ENCODE measurements at places on chromosomes 16 and 17.

DNA sequence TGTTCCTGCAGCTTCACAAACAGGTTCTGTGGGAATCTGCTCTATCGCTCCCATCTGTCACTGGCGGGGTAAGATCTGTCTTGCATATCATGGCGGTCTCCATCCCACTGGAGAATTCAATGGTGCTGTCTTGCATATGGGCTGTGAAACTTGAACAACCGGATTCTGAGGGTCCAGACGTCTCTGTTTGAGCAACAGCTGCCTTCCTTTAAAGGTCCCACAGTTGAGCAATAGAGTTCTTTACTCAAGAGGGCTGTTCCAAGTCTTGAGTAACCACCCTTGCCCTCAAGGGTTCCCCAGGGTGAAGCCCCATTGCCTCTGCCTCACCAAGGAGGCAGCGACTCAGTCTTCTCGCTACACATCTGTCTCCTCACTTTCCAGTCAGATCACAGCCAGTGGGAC lies 50.8 kb downstream of the ZFHX3 start:
- no peak for DNase-seq

DNA sequence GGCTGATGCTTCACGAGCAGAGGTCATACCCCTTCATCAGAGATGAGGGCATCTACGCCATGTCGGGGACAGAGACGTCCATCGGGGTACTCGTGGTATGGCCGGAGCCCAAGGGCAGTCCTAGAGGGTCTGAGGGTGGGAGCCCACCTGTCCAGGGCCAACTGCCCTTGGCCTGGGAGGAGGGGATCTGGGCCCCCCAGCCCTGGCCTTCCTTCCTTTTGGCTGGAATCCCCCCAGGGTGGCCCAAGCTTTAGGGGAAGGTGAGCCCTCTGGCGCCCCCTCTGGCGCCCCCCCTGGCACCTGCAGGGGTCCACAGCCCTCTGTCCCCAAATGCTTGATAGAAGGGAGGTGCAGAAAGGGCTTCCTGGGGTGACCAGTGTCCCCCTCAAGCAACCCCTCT lies 69.3 kb downstream of the SCNN1B start:
- no peak for DNase-seq

DNA sequence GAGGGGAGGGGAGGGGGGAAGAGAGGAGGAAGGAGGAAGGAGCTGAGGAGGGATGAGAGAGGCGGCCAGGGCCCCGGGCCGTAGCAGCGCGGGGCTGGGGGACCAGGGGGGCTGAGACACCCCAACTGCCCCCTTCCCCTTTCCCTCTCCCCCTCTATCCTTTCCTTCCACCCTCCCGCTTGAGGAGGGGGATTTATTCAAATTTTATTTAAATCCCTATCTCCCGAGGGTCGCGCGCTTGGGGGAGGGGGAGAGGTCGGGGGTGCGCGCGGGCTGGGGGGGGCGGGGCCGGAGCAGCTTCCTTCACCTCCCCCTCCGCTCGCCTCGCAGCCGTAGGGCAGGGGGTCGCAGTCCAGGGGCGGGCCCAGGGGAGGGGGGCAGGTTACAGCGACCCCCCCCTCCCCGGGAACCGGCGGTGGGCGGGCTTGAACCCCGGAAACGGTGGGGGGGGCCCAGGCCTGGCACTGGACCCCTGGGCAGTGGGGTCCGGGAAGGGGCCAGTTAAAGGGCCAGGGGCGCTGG lies at the start of gene FBXL19:
Gene FBXL19 (plus strand): TSS at position 19 of the 522 bp plus-strand sequence. CDS start 2,183 bp downstream, outside the sequence.
- peak; percentile 48 for DNase-seq

DNA sequence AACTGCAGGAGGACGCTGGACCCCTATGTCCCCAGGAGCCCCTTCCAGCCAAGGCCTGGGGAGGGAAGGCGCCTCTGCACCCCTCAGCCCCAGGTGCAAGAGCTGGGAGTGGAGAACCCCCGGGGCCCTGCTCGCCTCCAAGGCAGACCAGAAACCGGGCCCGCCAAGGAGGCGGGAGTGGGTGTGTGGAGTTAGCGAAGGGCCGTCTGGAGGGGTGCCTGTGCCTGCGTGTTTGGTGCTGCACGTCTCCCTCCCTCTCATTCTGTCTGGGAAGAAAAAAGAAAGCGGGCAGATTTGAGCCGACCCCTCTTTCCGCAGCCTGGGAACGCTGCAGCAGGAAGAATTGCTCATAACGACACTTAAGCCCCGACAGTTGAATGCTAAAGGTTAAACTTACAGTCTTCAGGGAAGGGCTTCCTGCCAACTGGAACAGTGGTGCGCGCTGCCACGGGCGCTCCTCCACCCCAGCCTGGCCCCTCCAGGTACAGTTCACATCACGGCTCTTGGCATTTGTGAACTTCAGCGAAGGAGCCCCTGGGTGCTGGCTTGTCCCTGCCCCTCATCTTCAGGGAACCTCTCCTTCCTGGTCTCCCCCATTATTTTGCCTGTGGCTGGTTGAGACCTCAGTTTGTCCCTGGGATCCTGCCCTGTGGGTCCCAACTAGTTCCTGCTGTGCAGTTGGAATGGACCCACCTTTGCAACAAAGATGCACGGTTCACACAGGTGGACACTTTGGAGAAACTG lies 19.2 kb upstream of the ZFHX3 start:
- DNase-seq: no peak

DNA sequence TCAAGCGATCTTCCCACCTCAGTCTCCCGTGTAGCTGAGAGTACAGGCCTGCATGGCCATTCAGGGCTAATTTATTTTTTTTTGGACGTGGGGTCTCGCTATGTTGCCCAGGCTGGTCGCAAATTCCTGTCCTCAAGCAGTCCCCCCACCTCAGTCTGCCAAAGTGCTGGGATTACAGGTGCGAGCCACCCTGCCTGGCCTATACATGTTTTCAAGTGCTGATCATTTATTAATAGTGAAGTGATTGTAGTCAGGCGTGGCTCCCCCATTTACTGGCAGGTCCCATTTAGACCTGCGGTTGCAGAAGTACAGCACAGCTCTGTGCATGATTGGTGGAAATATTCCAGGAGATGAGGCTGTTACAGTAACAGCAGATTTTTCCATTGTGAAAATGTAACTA lies 8.4 kb downstream of the FOXK2 start:
- no peak for DNase-seq

GRCh38 chr16:2486645-2487516 lies 12.0 kb downstream of the TBC1D24 start:
- DNase-seq: no peak

GRCh38 chr16:31177136-31177535 lies 2.8 kb upstream of the FUS start:
- no peak for DNase-seq

DNA sequence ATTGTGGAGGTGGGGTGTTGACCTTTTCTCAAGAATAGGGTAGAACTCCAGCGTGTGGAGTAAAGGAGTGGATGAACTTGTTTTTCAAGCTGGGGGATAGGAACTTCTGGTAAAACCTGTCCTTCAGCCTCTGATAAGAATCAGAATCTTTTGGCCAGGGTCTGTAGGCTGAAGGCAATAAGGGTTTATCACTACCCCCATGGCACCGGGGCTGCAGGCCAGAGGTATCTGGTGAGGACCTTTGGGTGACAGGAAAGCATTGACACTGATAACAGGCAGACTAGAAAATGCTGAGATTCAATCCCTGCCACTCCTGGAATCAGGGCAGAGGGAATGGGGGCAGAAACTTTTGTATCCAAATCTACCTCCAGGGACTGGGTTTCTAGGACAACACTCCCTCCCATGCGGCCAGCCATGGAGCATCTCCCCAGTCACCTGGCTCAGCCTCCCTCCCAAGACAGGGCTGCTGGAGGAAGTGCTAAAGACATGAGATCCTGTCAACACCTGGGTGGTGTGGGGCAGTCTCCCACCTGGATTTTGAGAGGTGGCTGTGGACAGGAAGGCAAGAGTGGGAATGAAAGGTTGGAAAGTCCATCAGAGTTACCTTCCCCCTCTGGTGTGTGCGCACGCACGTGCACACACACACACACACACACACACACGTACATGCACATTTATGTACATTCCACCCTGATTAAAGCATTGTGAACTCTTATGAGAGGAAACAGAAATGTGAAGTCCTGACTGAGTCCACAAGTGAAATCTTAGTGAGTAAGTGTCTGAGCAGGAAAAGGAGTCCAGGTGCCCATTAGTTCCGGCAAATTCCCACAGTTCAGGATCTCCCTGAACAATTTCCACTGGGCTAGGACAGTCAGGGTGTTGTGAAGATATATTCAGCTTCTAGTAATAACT lies 53.1 kb upstream of the MARCHF10 start:
- DNase-seq: no peak

- DNase-seq: no peak
These were observed 312.6 kb upstream of the TBX2 start for GRCh38 chr17:61087024-61087423.

- peak; percentile 86 for DNase-seq
These were observed 853 bp upstream of the PDK2 start for GRCh38 chr17:50094243-50094752.

- DNase-seq: no peak
These were observed 607.5 kb downstream of the TOX3 start for GRCh38 chr16:51939378-51939871.

- DNase-seq: peak; percentile 4
These were observed 534.1 kb downstream of the GRIN2A start for GRCh38 chr16:9647981-9648701.

DNA sequence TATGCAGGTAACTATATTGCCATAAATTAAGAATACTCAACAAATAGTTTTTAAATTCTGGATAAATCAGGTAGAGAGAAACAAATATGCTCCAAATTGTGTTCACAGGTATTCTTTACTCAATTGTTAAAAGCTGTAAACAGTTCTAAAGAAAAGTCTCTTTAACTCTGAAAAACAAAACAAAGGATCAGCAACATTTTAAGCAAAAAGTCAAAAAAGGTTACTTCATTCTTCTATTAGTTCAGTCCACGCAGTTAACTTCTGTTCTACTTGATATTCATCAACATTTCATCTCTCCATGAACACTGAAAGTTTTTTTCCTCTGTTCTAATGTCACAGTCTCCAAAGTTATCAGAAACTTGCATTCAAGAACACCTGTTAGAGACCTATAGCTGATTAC lies 47.9 kb downstream of the SCPEP1 start:
- DNase-seq: no peak

DNA sequence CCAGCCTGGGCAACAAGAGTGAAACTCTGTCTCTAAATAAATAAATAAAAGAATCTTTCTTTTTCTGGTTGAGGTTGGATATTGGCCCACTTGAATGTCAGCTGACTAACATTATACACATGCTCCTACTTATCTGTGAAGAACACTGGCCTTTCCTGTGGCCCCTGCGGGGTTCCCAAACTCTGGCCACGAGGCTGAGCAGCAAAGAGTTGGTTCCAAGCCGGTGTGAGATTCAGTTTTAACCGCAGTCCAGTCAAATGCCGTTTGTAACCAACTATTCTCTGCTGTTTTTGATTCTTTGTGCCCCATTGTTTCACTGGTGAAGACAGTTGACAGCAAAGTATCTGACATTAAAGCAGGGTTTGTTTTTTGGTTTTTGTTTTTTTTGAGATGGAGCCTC lies 11.2 kb downstream of the ETV4 start:
- DNase-seq: no peak

GRCh38 chr17:81419319-81419885 lies 24.1 kb downstream of the BAHCC1 start:
- peak; percentile 71 for DNase-seq

DNA sequence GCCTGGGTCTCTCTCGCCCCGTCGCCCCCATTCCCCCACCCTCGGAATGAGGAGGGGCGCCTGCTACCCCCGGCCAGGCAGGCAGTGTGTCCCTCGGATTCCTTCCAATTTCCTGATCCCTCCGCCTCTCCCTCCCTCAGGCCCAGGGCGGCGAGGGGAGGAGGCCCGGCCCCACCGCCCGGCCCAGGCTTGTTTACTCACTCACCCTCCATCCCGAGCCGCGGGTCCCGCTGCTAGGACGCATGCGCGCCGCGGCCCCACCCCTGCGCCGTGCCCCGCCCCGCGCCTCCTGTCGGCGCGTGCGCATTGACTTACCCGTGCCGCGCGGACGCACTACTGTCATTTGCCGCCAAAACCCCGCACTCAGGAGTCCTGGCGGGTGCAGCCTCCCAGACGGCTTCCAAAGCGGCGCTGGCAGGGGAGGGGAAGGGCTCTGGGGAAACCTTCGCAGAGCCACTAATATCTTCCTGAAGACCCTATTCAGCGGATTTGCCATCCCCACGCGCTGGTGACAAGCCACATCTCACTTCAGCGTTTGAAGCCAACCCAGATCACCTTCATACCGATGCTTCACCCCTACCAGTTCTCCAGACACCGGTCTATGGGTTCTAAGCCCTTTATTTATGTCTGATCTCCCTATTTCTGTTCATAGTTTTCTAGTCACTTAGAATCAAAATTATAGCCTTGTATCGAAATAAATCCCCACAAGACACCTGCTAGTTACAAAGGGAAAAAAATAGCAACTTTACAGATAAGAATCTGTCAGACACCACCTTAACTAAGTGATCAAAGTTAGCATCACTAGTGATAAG lies at the start of gene EZH1:
Gene EZH1 (minus strand): TSS at position 235 of the 812 bp plus-strand sequence. CDS start 16,099 bp downstream, outside the sequence.
- DNase-seq: peak; percentile 77

GRCh38 chr16:2238838-2239675 lies 2.8 kb downstream of the DNASE1L2 start:
- no peak for DNase-seq

- DNase-seq: no peak
These were observed 806 bp downstream of the RAD51C start for GRCh38 chr17:58693208-58693607.

- no peak for DNase-seq
These were observed 197.2 kb downstream of the FOXL1 start for GRCh38 chr16:86775511-86775921.

GRCh38 chr17:48144976-48145798 lies 37.6 kb downstream of the SNX11 start:
- DNase-seq: no peak

- DNase-seq: peak; percentile 74
These were observed 14.5 kb upstream of the TMC7 start for GRCh38 chr16:18969050-18969854.

- DNase-seq: no peak
These were observed 773.5 kb upstream of the EEF2KMT start for GRCh38 chr16:5870886-5871691.

GRCh38 chr17:40035162-40035559 lies 19.0 kb downstream of the MED24 start:
- DNase-seq: no peak

GRCh38 chr17:50172130-50172529 lies 6.3 kb downstream of the SGCA start:
- no peak for DNase-seq

- no peak for DNase-seq
These were observed 56.5 kb upstream of the ERN1 start for GRCh38 chr17:64186171-64187092.

DNA sequence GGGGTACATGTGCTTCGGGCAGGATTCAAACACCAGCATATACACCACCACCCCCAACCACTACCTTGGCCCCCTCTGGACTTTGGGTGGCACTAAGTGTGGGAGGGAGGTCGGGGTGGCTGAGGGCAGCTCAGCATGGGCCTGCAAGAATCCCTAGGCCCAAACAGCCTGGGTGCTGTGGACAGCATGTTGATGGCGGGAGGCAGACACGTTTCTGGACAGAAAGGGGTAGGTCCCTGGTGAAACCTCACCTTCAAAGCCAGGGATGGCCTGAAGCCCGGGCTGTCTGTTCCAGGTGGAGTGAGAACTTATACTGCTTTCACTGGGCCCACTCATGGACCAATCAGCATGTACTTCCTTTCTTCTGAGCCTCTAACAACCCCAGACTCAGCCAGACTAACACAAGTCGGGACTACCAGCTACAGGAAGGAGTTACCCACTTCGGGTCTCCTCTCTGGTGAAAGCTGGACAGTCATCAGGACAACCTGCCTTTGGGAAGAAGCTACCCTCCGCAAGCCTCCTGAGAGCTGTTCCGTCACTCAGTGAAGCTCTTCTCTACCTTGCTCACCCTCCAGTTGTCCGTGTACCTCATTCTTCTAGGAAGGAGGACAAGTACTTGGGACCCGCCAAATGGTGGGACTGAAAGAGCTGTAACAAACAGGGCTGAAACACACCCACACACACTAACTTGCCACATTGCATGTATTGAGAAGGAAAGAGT lies 203.0 kb downstream of the CPPED1 start:
- DNase-seq: no peak

All from nucleus accumbens (tissue), 56 donors.